Spinal cord (tissue), 10 donors: ENCODE measurements at places on chromosomes 16 and 17. TPM values are rescaled to one million over a fixed set of nuclear protein-coding genes. Genes with fewer than 3 reads are reported as not detected.

DNA sequence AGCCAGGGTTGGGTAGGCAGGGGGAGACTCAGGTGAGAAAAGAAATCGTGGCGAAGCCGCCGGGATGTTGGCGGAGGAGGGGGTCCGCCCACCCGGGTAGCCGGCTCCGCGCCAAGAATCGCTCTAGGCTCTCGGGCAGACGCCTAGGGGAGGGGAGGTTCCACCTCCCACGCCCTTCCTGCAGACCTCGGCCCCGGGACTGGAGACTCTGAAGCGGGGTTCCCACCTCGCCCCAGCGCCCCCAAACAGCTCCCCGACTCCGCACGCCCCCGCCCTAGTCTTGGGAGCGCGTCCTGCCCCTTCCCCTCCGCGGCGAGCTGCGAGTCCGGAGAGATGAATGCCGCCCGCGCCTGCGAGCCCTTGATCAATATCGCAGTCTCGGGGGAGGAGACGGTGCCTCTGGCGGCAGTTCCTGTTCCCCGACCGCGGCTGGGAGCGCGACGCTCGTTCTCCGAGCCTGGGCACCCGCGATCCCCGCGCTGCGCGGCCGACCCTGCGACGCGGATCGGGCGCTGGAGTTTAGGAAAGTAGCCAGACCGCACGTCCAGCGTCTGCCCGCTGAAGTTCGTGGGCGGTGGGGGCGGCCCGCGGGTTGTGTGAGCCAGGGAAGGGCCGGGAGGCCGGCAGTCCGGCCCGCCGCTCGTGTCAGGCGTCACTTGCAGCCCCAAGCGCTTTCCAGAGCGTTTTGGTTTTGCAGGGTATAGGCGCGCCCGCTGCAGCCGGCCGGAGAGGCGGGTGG, 790 bp downstream of the CRHR1 start:
- DNase-seq: no peak

Gene TBC1D26
- 0.20 TPM for total RNA-seq

DNA sequence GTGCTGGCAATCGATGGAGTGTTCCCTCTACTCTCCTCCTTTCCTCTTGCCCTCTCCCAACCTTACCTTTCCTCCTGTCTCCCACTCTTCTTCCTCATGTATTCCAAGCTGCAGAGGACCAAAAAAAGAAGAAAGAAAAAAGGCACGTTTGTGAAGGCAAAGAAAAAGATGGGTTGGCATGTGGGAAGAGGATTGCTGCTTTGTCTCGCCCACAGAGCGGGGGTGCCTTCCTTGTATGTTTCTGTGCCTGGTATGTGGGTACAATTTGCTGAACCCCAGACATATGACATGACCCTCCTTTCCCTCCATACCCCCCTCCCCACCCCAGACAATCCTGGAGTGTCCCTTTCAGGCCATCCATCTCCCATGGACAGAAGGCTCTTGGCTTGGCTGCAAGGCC, 13.1 kb upstream of the CTCF start:
- DNase-seq: no peak

DNA sequence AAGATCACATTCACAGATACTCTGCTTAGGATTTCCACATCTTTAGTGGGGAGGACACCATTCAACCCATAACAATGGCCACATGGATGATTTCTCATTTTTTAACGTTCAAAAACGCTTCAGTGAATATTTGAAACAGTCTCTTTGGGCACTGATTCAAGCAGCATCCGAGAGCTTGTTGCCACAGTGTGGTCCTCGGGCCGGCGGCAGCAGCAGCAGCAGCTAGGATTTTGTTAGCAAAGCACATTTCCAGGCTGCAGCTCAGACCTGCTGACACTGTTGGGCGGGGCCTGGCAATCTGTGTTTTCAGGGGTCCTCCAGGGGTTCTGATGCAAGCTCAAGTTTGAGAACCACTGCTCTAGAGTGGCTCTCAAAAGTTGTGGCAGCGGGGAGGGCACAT, 27.9 kb upstream of the CMIP start:
- DNase-seq: no peak

DNA sequence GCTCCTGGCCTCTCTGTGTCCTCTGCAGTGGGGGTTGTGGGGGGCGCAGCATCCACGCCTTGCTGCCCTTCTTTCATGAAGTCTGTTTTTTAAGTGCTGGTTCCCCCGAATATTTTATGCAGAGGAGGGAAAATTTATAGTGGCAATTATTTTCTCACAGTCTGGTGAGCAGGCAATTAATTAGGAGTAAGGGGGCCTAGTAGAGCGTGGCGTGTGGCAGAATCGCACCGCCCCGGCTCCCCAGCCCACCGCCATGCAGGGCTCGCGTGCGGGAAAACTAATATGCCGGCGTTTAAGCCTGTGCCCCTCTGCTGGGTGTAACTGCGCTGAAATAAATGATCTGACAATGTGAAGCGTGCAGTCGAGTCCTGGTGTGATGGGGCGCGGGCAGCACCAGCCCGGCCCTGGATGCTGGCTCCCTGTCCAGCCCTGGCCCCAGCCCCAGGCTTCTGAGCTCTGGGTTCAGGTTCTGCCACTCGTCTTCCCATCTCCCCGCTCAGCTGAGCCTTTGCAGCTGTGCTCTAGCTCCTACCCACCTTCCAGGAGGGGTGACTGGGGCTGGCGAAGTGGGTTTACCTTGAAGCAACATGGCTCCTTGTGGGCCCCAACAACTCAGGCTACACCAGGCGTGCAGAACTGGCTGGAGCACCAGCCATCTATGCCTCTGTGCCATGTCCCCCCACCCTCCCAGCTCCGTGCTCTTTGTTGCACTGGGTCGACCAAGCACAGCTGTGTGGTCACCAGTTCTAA, 13.8 kb downstream of the ENGASE start:
- DNase-seq: no peak

GRCh38 chr16:72457243-72457940, 285.4 kb upstream of the PMFBP1 start:
- DNase-seq: no peak

Gene CA7
- total RNA-seq: 0.50 TPM

DNA sequence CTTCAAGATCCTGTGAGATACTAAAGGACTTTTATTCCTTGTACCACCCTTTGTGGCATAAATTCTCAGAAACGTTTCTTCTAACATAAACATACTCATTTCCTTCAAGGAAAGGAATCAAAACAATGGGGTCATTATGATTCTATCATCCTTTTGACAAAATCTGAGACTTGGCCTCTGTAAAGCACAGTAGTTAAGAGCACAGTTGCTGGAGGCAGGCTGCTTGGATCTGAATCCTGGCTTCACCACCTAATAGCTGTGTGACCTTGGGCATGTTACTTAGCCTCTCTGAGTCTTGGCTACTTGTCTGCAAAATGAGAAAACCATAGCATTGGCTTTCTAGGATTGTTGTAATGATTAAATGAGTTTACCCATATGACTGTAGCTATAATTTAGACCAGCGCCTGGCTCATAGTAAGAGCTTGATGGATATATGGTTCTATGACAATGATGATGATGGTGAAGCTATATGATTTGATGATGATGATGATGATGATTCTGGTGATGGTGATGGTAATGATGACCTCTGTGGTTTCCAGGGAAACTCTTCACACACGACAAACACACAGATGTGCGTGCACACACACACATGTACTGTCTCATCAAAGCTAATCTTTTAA, 6.1 kb upstream of the KRT31 start:
- no peak for DNase-seq
